NCI-H345 (cell line): ENCODE measurements at places on chromosomes 2 and 18.
A peak's percentile ranks its signal among the peaks of the same experiment; 100 is the strongest.

- no peak for DNase-seq
These were observed 109.1 kb downstream of the CABLES1 start for GRCh38 chr18:23244401-23244800.

DNA sequence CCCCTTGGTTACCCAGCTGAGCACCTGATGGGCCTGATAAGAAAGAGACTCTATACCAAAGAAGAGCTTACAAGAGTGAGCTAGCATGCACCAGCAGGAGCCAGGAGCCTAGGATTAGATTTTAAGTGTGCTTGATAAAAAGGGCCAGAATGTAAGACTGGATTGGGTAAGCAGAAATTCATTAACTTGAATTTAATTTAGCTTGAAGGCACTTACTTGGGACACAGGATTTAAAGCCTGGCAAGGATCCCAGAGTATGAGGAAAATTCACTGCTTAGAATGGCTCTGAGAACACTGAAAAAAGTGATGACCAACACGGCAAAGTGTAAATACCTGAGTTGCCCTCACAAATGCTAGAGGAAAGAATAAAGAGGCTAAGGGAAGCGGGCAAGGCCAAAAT is 91.3 kb upstream of the RBBP8 start:
- DNase-seq: no peak

- no peak for DNase-seq
These were observed 44.8 kb downstream of the NAB1 start for GRCh38 chr2:190693533-190694232.

GRCh38 chr2:198097630-198098029 is 293.2 kb downstream of the PLCL1 start:
- DNase-seq: no peak

- no peak for DNase-seq
These were observed 79.9 kb downstream of the SH3RF3 start for GRCh38 chr2:109208951-109209335.

GRCh38 chr2:165660361-165660760 is 133.7 kb downstream of the GALNT3 start:
- no peak for DNase-seq

DNA sequence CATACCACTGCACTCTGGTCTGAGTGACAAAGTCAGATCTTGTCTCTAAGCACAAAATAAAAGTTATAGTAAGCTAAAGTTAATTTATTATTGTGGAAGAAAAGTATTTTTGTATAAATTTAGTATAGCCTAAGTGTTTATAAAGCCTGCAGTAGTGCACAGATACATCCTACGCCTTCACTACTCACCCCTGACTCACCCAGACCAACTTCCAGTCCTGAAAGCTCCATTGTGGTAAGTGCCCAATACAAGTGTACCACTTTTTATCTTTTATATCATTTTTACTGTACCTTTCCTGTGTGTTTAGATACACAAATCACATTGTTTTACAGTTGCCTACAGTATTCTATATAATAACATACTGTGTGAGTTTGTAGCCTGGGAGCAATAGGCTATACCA is 57.5 kb downstream of the UBE2E3 start:
- DNase-seq: no peak

DNA sequence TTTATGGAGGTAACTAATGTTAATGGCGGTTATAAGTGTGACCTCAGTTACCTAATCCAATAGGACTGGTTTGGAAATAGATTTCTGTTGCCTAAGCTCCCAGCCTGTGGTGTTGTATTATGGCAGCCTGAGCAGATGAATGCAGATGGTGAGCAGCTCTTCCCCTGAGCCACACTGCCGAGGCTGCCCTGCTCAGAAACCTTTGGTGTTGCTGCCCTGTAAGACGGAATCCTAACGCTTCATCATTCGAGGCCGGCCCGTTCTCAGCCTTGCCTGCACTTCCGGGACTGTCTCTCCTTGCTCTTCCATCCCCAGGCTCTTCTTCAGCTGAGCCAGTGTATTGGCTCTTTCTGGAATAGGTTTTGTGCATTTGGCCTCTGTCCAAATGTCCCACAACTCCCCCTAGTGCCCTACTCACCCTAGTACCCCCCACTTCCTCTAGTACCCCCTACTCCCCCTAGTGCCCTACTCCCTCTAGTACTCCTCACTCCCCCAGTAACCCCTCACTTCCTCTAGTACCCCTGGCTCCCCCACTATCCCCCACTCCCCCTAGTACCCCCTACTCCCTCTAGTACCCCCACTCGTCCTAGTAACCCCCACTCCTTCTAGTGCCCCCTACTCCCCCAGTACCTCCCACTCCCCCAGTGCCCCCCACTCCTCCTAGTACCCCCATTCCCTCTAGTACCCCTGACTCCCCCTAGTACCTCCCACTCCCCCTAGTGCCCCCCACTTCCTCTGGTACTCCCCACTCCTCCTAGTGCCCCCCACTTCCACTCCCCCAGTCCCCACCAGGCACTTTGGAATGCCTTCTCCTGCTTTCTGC is 106.0 kb upstream of the TAF1B start:
- peak; percentile 9 for DNase-seq

DNA sequence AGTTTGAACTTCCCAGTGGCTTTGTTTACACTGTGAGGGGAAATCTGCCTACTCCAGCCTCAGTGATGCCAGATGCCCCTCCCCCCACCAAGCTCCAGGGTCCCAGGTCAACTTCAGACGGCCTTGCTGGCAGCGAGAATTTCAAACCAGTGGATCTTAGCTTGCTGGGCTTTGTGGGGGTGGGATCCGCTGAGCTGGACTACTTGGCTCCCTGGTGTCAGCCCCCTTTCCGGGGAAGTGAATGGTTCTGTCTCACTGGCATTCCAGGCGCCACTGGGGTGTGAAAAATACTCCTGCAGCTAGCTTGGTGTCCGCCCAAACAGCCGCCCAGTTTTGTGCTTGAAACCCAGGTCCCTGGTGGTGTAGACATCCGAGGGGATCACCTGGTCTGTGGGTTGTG is 70.0 kb upstream of the NEUROD1 start:
- DNase-seq: no peak

DNA sequence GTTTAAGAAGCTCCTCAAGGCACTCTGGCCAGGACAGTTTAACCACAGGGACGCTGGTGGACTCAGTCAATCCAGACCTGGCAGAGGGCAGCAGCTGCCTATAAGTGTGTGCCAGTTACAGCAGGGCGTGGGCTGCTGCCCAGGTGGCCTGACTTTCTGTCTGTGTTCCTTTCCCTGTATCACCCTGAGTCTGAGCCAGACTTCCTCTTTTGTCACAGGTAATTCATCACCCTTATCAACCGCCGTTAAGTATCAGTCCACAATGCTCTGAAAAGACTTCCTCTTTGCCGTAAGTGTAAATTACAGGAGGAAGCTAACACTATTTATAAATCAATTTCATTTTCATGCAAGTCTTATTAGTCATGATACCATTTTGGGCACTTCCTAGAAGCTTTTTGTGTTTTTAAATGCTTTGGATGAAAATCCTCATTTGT is 7.0 kb downstream of the LPIN1 start:
- peak; percentile 92 for DNase-seq

- no peak for DNase-seq
These were observed 354.7 kb upstream of the FIGN start for GRCh38 chr2:164090533-164090932.

DNA sequence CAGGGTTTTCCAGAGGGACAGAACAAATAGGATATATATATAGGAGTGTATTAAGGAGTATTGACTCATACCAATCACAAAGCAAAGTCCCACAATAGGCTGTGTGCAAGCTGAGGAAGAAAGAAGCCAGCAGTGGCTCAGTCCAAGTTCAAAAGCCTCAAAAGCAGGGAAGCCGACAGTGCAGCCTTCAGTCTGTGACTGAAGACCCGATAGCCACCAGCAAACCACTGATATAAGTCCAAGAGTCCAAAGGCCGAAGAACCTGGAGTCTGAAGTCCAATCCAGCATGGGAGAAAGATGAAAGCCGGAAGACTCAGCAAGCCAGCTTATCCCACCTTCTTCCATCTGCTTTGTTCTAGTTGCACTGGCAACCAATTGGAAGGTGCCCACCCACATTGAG is 39.0 kb upstream of the GPD2 start:
- DNase-seq: no peak

DNA sequence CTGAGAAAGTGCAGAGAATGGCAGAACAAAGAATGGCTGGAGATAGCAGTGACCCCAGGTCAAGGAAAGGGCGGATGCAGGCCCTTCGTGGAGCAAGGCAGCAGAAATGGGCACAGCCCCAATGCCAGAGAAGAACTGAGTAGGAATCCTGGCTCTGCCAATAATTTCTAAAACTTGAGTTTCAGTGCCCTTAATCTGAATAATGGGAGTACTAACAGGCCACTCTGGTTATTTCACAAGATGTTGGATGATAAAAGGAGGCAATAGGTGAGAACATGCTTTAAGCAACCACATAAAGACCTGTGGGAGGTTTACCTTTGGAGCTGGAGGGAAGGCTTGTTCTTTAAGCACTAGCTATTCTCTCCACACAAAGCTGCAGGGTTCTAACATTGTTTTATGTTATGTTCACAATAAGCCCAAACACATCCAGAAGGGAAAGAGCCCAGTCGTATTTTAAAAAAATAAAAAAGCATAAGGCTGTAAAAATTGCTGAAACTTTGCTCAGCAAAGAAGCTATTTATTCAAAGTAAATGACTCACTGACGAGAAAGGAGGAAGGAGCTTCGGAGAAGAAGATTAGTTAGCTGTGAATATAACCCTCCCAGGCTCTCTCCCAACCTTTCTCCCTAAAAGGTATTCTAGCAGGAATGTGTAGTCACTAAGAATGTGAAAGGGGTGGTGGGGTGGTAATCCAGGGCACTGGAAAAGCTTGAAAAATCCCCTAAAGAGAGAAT is 470.2 kb downstream of the TXNL1 start:
- DNase-seq: no peak

DNA sequence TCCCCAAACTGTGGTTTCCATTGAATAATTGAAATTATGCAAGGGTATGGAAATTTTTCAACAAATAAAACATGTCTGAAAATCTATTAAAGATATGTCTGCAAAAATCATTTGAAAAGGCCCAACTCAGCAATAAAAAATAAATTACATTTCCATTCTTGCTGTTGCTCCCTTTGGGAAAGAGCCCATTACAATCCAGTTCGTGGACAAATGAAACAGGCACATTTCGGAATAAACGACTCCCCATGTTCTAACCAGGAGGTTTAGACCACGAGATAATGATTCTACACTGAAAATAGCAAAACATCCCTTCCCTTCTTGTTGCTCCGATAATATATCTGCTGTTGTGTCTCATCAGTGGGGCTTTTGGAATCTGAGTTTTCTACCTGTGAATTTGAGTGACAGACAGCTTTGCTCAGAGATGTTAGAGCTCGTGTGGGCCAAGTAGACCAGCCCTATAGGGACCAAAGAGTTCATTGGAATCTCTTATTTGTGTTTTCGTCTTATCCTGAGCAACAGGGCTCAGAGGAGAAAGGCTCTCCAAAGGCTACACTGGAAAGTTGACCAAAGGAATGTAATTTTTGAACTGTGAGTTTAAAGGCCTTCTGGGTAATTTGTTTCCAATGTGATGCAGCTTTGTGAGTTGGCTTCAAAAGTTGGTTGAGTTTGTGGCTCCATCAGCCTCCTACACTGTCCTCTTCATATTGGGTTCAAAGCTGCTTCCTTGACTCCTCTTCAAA is 119.5 kb downstream of the ACTR3 start:
- DNase-seq: no peak

DNA sequence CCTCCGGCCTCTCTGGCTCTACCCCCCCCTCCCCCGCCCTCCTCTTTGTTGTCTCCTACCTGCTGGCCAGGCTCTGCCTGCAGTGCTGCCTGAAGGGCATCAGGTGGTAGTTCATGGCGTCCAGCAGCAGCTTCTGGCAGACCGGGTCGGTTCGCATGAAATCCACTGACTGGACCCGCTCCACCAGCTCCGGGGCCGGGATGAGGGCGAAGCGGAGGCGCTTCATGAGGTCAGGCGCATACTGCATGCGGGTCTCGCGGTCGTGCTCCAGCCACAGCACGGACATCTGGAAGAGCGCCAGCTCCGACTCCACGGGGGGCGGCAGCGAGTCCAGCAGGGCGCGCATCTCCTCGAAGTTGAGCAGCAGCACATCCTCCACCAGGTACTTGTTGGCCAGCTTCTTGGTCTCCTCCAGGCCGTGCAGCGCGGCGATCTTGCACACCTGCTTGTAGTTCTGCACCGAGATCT is 3.2 kb downstream of the KLHL14 start:
- DNase-seq: peak; percentile 64
